ENCODE measurements at places on chromosomes 13 and 19.

GRCh38 chr13:40540328-40541044, 126.0 kb downstream of the FOXO1 start:
- DNase-seq, result peak; percentile 85

- no peak for DNase-seq
Measured at GRCh38 chr19:11425719-11426457, 6.8 kb upstream of the RGL3 start.

DNA sequence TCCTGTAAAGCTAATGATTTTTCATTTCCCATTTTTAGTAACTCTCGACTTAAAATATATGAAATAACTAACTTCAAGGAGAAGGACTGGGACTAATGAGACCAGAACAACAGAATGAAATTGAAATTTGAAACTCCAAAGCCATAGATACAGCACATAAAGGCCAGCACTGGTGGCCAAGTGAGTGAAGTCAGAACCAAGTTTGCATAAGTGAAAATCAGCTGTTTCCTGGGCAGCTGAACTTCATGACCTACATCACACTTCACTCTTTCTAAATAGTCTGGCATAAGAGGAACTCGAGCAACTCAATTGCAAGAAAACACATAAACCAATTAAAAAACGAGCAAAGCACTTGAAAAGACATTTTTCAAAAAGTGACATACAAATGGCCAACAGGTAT, 84.5 kb downstream of the DCLK1 start:
- DNase-seq, result no peak

GRCh38 chr13:37645181-37645740, 46.7 kb upstream of the POSTN start:
- no peak for DNase-seq

DNA sequence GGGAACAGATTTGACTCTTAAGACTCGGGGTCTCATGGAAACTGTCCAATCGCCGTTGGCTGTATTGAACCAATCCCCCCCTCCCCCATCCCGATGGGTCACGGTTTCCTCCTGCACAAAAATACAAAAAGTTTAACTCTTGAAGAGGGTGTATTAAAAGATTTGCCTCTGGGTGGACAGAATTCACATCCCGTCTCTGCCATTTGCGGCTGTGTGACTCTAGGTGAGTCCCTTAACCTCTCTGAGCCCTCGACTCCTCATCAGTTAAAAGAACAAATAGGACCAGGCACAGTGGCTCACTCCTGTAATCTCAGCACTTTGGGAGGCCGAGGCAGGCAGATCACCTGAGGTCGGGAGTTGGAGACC, 31.3 kb upstream of the FEM1A start:
- DNase-seq, result no peak

DNA sequence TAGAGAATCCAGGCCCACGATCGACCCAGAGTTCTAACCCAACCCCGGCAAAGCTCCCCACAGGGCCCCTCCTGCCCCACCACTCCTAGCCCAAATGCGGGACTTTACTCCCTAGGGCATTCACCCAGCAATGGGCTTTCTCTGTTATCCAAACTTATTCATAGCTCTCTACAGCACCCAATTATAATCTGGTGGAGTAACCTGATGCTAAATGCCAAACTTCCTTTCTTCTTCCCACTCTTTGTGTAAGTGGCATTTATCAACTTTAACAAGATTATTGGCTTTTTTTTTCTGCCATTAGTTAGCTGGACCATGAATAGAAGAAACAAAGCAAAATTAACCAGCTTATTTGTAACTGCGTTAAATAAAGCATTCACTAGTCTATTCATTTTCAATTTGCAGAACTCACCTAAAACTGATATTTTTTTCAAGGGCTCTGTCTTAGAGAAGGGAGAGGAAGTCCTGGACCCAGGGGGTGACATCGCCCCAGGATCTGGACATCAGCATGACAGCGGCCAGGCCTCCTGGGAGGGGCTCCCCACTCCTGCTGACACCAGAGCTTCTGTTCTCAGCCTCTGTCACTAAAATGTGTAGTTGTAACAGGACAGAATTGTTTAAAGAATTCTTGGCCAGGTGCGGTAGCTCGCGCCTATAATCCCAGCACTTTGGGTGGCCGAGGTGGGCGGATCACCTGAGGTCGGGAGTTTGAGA, 1.5 kb downstream of the FAM124A start:
- DNase-seq, result no peak

DNA sequence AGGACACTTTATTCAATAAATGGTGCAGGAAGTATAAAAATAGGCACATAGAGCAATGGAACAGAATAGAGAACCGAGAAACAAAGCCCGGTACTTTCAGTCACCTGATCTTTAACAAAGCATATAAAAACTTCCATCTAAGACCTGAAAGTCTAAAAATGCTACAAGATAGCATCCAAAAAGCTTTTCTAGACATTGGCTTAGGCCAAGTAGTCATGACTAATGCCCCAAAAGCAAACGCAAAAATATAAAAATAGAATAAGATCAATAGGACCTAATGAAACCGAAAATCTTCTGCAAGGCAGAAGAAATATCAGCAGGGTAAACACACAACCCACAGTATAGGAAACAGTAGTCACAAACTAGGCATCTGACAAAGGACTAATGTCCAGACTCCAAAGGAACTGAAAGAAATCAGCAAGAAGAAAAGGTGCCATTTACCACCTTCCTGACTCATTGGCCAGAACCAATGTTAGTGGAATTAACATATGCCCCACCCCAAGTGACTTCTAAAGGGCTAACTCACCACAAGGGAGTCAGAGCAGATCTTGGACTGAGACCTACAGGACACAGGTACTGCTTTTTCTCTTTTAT, 40.8 kb upstream of the CEACAM21 start:
- DNase-seq, result no peak

- no peak for DNase-seq
Measured at GRCh38 chr13:84630476-84630875, 748.2 kb upstream of the SLITRK1 start.

DNA sequence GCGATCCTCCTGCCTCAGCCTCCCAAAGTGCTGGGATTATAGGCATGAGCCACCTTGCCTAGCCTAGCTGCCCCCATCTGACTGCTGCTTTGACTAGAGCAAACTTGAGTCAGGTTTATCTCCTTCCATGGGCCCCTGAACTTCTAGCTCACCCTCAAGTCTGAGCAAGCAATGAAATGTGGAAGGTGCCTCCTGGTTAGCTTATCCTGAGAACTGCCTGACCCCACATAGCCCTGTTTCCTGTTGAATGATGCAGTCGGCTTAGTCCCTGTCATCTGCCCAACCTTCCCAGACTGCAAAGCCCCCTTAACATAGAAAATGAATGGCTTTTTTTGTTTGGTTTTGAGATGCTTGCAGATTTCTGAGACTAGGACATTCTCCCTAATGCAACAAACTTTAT, 8.9 kb upstream of the TMEM160 start:
- DNase-seq, result no peak

DNA sequence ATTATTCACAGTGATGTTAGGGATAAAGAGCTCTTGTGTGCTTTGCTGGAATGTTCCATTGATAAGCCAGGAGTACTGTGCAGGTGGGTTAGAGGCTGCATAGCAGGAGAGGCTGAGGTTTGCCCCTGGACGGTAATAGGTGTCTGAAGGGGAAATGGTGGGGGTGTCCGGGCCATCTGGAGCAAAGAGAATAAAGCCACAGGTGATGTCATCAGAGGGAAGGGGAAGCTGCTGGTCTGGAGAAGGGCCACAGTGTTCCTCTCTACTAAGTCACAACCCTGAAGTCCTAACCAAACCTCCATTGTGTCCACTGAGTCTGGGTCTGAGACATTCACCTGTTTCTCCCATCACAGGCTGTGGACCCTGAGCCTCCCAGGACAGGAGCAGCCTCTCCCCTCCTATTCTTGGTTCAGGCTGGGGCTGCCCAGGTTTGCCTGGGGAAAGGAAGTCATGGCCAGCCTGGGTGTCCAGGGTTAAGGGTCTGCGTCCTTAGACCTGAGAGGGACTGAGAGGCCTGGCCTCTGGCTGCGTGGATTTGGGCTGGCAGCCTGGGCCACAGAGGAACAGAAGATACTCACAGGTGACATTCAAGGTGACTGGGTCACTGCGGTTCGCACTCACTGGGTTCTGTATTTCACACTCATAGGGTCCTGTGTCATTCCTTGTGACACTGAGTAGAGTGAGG, 6.8 kb downstream of the CEACAM1 start:
- no peak for DNase-seq

DNA sequence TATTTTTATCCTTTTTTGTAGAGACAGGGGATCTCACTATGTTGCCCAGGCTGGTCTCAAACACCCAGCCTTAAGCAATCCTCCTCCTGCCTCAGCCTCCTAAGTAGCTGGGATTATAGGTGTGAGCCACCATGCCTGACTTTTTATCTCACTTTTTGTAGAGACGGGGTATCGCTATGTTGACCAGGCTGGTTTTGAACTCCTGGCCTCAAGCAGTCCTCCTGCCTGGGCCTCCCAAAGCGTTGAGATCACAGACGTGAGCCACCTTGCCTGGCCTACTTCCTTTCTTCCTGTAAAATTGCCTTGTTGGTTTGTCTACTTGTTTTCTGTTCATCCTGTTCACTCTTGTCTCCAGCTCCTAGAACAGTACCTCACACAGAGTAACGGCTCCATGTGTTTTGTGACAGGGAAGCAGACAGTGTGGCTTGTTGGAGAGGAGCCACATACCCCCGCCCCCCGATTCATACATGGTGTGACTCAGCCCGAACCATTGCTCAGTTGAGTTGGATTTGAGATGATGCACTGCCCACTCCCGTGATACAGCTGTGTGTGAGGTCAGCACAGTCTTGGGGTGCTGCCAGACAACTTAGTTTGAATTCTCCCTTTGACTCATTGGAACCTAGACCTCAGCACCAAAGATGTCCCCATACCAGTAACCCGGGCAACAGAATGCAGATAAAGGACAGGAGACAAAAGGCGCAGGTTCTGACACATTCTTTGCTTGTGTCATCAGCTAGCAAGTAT, 34.2 kb downstream of the GPR42 start:
- DNase-seq, result peak; percentile 81

DNA sequence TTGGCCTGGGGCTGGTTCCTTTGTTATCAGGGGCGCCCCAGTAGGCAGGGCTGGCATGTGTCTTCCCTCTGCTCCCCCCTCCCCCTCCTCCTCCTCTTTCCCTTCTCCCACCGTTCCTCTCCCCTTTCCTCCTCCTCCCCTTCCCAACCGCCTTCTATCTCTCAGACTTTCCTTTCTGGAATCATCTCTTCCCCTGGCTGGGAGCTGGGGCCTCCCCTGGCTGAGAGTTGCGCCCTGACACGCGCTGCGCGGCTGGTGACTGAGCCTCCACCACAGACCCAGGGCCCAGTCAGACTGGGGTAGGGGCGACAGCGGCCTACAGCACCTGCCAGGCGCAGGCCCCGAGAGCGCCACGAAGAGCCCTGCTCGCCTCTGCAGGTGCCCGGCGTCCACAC, 2.8 kb downstream of the PNMA8B start:
- no peak for DNase-seq

DNA sequence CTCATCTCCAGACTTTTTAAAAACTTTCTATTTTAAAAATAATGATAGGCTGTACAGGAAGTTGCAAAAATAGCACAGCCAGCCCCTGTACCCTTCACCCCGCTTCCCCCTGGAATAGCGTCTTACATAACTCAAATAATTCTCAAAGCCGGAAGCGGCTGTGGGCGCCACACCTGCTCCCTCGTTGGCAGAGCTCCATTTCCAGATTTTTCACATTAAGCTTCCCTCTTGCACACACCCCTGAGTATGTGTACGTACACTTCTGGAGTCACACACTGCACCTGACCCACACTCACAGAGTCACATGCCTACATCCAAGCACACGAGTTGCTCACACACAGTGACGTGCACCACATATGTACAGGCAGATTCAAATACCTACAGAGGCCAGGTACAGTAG, 24.9 kb upstream of the DPP9 start:
- DNase-seq, result no peak

DNA sequence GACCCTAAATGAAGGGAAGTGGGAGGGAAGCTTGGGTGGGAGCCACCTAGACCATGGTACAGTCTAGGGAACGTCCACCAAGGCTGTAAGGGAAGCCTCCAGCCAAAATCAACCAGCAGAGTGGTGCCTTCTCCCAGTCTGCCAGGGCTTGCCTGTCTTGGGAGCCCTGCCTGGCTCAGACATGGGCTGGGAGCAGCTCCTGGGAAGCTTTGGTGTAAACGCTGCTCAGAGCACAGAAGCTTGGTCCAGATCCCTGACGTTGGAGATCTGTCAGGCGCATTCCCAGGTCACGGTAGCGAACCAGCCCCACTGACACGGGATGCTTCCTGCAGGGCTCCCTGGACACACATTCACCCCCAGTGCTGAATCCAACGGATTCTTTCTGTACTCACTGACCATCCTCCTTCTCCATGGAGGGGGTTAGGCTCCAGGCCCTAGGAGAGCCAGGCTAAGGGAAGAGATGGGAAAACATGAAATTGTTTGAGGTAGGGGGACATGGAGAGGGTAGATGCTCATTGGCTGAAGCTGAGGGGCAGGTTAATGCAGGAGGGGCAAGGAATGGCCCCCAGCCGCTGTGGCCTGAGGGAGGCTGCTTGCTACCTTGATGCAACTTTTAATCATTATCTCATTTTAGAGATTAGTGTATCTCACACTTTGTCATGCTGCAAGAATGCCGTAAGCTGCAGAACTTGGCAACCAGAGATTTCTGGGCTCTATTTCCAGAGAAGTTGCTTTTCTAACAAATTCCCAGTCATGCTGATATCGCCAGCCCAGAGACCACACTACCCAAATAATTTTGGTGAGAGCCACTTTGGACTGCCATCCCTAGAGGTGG, 195.8 kb downstream of the UQCRFS1 start:
- no peak for DNase-seq

DNA sequence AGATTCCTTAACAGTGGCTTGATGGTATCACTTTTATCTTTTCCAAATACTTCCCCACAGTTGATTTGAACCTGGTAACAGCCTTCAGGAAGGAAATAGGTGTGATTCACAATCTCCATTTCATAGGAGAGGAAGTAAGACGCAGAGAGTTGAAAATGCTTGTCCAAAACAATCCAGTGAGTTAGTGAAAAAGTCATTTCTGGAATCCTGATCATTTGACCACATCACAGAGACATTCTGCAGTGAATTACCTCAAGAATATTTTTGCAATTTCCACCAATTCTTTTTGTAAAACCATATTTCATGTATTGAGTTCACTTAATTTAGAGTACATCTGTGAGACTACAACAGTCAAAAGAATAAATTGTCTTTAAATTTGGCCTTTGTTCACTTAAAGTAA, 292.8 kb downstream of the DCLK1 start:
- no peak for DNase-seq
